ENCODE measurements at places on chromosomes 3 and 15. TPM values are rescaled to one million over a fixed set of nuclear protein-coding genes. Genes with fewer than 3 reads are reported as not detected.

- no peaks in the 10 kb centered on the region for H3K27me3 ChIP-seq
- H3K4me1 ChIP-seq, result no peaks in the 10 kb centered on the region
- H3K27ac ChIP-seq, result no peak overlapping the region
- ATAC-seq, result peak; percentile 91
Measured at GRCh38 chr3:143771258-143771657, 77.0 kb downstream of the SLC9A9 start.

- peaks cover 36% of the 10 kb centered on the region for H3K36me3 ChIP-seq
- peaks cover 39% of the 10 kb centered on the region for H3K4me1 ChIP-seq
- H3K27me3 ChIP-seq, result no peaks in the 10 kb centered on the region
- no peak for ATAC-seq
- H3K4me3 ChIP-seq, result peak overlapping the region; percentile 47
Measured at GRCh38 chr3:136939489-136939888, 18.3 kb upstream of the IL20RB start.

SSR3 gene
- 140 TPM for total RNA-seq

GRCh38 chr3:188299068-188299467, 145.1 kb downstream of the LPP start:
- peak overlapping the region; percentile 77 for H3K4me3 ChIP-seq
- H3K27me3 ChIP-seq, result no peaks in the 10 kb centered on the region
- H3K36me3 ChIP-seq, result peaks cover 24% of the 10 kb centered on the region
- peaks cover 72% of the 10 kb centered on the region for H3K4me1 ChIP-seq
- ATAC-seq, result peak; percentile 79
- peak overlapping the region; percentile 98 for H3K27ac ChIP-seq

MEX3B gene
- total RNA-seq, result 1.4 TPM

CNTN6 gene
- not detected for total RNA-seq

DNA sequence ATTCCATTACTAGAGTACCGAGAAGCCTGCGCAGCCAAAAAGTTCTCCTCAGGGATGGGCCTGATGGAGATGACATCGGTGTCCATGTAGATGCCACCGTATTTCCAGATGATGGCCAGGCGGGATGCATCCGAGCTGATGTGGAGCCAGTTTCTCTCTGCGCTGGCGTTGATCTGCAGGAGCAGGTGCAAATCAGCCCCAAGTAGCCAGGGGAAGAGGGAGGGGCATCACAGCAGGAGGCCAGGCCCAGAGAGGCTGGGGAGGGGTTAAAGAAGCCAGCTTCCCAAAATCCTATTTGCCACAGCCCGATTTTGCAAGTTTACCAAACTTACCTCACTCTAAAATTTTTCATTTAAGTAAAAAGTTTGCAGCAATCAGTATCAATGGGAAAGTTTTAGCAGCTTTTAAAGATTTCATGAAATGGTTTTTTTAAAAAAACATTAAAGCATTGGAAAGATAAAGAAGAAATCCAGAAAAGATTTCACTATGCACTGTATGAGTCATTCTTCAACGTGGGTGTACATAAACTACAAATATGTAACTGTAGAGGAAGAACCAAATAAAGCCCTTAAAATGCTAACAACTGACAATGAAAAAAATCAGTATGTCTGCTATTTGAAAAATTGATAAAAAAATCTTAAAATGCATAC, 7.4 kb downstream of the A4GNT start:
- no peak overlapping the region for H3K4me3 ChIP-seq
- no peaks in the 10 kb centered on the region for H3K4me1 ChIP-seq
- no peak overlapping the region for H3K27ac ChIP-seq
- no peak for ATAC-seq

ARNT2 gene
- 0.09 TPM for total RNA-seq

DNA sequence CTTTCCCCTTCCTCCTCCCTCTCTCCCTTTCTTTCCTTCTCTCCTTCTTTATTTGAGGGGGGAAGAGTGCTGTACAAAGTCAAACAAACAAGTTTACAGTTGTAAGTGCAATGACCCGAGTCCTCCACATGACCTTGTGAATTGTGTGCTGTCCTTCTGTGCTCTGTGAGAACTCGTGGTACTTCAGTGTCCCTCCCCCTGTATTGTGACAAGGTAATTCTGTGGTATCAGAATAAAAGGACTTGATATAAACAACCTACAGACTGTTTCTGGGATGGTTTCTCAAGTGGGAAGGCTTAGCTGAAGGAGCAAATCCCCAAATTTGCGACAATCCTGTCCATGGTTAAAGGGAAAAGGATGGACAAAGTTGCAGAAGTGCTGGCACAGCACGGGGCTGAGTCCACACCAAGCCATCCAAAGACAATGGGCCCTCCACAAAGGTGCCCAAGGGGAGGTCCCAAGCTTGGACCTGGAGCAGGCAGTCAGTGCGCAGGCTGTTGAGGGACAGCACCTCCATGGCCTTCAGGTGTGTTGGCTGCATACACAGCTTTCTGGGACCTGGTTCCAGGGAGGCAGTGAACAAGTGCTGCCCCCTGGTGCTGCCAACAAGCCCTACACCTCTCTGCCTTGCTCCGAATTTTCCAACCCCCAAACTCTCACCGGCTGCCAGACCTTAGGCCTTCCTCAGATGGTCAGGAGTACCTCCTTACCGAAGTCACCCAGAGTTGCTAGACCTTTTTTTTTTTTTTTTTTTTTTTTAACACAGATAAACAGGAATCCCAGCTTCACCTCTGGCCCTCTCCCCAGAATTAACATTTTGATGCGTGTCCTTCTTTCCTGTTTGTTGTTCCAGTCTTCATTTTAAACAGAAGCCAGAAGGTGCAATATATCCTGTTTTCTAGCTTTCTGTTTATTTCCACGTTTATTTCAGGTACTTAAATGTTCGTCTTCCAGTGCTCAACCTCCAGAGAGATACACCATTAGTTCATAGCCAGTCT, 2.6 kb upstream of the APEH start:
- peak; percentile 8 for ATAC-seq
- peak overlapping the region; percentile 61 for H3K27ac ChIP-seq
- H3K4me1 ChIP-seq, result peaks cover 11% of the 10 kb centered on the region
- no peaks in the 10 kb centered on the region for H3K27me3 ChIP-seq
- peak overlapping the region; percentile 22 for H3K4me3 ChIP-seq
- H3K36me3 ChIP-seq, result peaks cover 13% of the 10 kb centered on the region

IQCH gene
- total RNA-seq, result 0.77 TPM

NRG4 gene
- not detected for total RNA-seq

- H3K27ac ChIP-seq, result no peak overlapping the region
- ATAC-seq, result no peak
- H3K27me3 ChIP-seq, result peaks cover 3% of the 10 kb centered on the region
- H3K4me3 ChIP-seq, result no peak overlapping the region
Measured at GRCh38 chr3:157447026-157447694, 10.5 kb downstream of the PTX3 start.

GRCh38 chr15:41557673-41558399, 1.2 kb upstream of the TYRO3 start:
- peak overlapping the region; percentile 70 for H3K4me3 ChIP-seq
- peak overlapping the region; percentile 58 for H3K27ac ChIP-seq
- H3K4me1 ChIP-seq, result peaks cover 13% of the 10 kb centered on the region

WDR93 gene
- 0.19 TPM for total RNA-seq

GRCh38 chr3:67109651-67110204, 111.6 kb downstream of the KBTBD8 start:
- H3K36me3 ChIP-seq, result no peaks in the 10 kb centered on the region
- H3K4me3 ChIP-seq, result no peak overlapping the region
- peaks cover 9% of the 10 kb centered on the region for H3K27me3 ChIP-seq
- peaks cover 5% of the 10 kb centered on the region for H3K4me1 ChIP-seq

GRCh38 chr15:62894322-62895085, 148.0 kb upstream of the TPM1 start:
- H3K27me3 ChIP-seq, result peaks cover 15% of the 10 kb centered on the region
- no peaks in the 10 kb centered on the region for H3K36me3 ChIP-seq
- ATAC-seq, result no peak
- no peak overlapping the region for H3K27ac ChIP-seq
- H3K4me3 ChIP-seq, result no peak overlapping the region
- no peaks in the 10 kb centered on the region for H3K4me1 ChIP-seq

CCR8 gene
- 10.2 TPM for total RNA-seq

CCR9 gene
- 0.15 TPM for total RNA-seq

RASGRF1 gene
- total RNA-seq, result not detected

- peaks cover 18% of the 10 kb centered on the region for H3K27me3 ChIP-seq
- no peaks in the 10 kb centered on the region for H3K36me3 ChIP-seq
- H3K27ac ChIP-seq, result no peak overlapping the region
- ATAC-seq, result peak; percentile 31
Measured at GRCh38 chr3:118782755-118783202, 251.9 kb downstream of the IGSF11 start.

GRCh38 chr15:89756897-89757296, 5.8 kb upstream of the MESP1 start:
- no peak overlapping the region for H3K4me3 ChIP-seq
- H3K27me3 ChIP-seq, result peaks cover 4% of the 10 kb centered on the region
- no peak for ATAC-seq

GRCh38 chr3:144770281-144770680, 798.7 kb downstream of the DIPK2A start:
- no peaks in the 10 kb centered on the region for H3K4me1 ChIP-seq
- ATAC-seq, result no peak
- H3K36me3 ChIP-seq, result no peaks in the 10 kb centered on the region
- H3K27ac ChIP-seq, result no peak overlapping the region

DPPA4 gene
- not detected for total RNA-seq

GRCh38 chr15:79185199-79185598, 94.6 kb upstream of the RASGRF1 start:
- H3K27ac ChIP-seq, result no peak overlapping the region
- no peak for ATAC-seq
- H3K4me1 ChIP-seq, result no peaks in the 10 kb centered on the region
- H3K4me3 ChIP-seq, result no peak overlapping the region

SATB1 gene
- 494 TPM for total RNA-seq

GOLGA8G gene
- total RNA-seq, result not detected

THOC7 gene
- 40.9 TPM for total RNA-seq

DNA sequence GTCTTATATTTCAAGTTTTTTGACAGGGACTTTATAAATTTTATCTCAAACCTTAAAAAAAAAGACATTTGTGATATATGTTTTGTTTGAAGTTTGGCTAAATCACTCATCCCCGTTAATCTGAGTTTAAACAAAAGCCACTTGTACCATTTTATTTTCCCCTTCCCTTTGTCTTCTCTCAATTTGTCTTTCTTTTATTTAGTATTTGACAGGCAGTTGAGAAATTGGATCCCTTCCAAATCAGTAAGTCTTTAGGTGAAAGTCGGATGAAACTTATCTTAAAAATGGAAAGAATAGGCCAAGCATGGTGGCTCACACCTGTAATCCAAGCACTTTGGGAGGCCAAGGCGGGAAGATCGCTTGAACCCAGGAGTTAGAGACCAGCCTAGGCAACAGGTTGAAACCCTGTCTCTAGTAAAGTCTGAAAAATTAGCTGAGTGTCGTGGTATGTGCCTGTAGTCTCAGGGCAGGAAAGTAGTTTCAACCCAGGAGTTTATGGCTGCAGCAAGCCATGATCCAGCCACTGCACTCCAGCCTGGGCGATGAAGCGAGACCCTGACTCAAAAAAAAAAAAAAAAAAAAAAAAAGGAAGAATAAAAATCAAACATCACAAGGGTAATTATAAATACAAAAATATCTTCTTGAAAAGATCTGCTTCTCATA, 394.6 kb upstream of the TPM1 start:
- no peak for ATAC-seq
- H3K27ac ChIP-seq, result no peak overlapping the region
- peaks cover 20% of the 10 kb centered on the region for H3K27me3 ChIP-seq
- H3K36me3 ChIP-seq, result no peaks in the 10 kb centered on the region

- no peak for ATAC-seq
- no peaks in the 10 kb centered on the region for H3K36me3 ChIP-seq
- H3K4me3 ChIP-seq, result no peak overlapping the region
- peaks cover 12% of the 10 kb centered on the region for H3K27me3 ChIP-seq
- H3K27ac ChIP-seq, result no peak overlapping the region
Measured at GRCh38 chr3:159806412-159806811, 182.2 kb upstream of the IL12A start.

CD200R1 gene
- 6.7 TPM for total RNA-seq

DNA sequence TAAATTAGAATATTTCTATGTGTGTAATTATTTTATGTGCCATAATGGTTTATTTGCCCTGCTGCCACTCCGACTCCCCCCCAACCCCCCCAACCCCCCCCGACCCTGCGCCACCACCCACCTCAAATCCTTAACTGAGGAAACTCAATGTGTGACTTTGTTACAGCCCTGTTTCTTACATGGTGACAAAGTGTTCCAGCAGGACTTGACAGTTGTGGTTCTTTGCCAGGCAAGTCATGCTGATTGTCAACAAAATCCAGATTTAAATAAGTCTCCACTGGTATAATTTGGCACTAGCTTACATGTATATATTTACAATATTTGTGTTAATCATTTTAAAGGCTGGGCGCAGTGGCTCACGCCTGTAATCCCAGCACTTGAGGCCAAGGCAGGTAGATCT, 7.7 kb downstream of the EBLN2 start:
- no peaks in the 10 kb centered on the region for H3K27me3 ChIP-seq
- no peak overlapping the region for H3K4me3 ChIP-seq
- peaks cover 12% of the 10 kb centered on the region for H3K4me1 ChIP-seq
- no peak overlapping the region for H3K27ac ChIP-seq

IGSF10 gene
- 0.03 TPM for total RNA-seq

TGM4 gene
- total RNA-seq, result not detected

GRCh38 chr3:179590669-179591068, 13.8 kb downstream of the MRPL47 start:
- no peaks in the 10 kb centered on the region for H3K4me1 ChIP-seq
- no peak overlapping the region for H3K4me3 ChIP-seq
- no peak for ATAC-seq

GRCh38 chr3:154971771-154972326, 108.3 kb upstream of the MME start:
- no peaks in the 10 kb centered on the region for H3K27me3 ChIP-seq
- ATAC-seq, result no peak
- H3K4me1 ChIP-seq, result no peaks in the 10 kb centered on the region
- H3K36me3 ChIP-seq, result no peaks in the 10 kb centered on the region

DNA sequence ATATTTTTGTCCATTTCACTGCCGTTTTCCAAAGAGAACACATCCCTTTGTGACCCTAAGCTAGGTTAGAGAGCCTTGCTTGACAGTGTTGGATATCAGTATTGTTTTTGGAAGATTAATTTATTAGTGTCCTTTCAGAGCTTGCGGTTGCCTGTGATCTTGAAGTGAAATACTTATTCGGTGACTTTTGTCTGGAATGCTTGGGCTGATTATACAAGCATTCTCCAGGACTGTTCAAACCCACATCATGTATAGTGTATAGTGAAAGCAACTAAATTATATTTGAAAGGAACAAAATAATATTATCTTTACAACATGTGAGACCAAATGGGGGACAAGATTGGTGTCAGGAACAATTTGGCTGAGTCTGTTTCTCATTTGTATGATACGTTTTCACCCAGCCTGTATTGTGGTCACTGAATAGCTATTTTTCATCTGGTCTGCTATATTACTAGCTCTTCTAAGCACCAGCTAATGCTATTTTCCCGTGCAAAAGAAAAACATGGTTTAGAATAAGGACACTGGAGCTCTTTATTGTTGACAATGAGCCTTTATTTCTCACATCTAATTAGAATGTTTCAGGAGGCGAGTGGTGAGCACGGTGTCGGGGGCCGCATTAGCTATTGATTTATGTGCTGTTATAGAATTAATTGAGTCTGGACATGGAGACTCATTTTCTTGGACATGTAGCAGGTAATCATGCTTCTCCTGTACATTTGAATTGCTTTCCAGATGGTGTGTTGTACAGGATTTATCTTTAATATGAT, 158.1 kb downstream of the APBA2 start:
- no peak overlapping the region for H3K4me3 ChIP-seq
- peaks cover 30% of the 10 kb centered on the region for H3K4me1 ChIP-seq
- H3K27me3 ChIP-seq, result no peaks in the 10 kb centered on the region
- ATAC-seq, result no peak
- H3K27ac ChIP-seq, result no peak overlapping the region
- no peaks in the 10 kb centered on the region for H3K36me3 ChIP-seq

Measured in activated T-helper 17 cell treated with anti-CD3 and anti-CD28 coated beads, Interleukin-2, amount 50 U/mL, for 72 hours (primary cell).